ENCODE measurements at places on chromosomes 11 and 22.

GRCh38 chr11:124766156-124766555, 4.1 kb upstream of the ESAM start:
- no peak for DNase-seq

DNA sequence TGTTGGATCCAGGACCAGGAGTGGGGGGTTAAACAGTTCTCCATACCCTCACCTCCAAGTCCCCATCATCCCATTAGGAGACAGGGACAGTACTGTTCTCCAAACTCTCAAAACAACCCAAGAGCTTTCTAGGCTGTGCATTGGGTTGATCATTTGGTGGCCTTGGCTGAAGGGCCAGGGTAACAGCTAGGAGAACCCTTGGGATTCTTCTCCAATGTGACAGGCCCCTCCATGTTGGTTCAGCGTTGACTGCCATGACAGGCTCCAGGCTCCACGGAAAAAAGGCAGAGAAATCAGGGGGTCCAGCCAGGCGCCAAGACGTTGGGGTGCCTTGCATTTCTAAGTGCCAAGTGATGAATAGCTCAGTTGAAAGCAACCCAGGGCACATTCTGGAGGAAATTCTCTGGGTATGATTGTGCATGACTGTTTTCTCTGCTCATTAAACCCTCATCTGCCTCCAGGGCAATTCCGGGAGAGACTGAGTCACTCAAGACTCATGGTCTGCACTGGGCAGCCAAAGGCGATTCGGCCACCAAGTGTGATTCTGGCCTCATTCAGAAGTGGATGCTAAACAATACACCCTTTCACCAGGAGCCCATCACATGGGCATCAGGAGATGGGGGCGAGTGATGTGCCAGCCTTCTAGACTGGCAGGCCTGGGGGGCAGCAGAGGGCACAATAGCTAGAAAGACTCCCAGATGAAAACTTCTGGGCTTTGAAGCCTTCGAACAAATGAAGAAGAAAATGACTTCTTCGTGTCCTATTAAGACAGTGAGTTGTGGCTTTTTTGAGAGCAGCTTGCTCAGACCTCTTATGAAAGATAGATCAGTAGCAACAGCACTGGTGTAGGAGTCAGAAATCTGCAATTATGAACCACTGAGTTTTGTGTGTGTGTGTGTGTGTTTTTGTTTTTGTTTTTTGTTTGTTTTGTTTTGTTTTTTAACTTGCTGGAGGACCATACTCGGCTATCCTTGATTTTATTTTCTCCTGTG, 27.7 kb downstream of the CD44 start:
- DNase-seq = peak; percentile 90

DNA sequence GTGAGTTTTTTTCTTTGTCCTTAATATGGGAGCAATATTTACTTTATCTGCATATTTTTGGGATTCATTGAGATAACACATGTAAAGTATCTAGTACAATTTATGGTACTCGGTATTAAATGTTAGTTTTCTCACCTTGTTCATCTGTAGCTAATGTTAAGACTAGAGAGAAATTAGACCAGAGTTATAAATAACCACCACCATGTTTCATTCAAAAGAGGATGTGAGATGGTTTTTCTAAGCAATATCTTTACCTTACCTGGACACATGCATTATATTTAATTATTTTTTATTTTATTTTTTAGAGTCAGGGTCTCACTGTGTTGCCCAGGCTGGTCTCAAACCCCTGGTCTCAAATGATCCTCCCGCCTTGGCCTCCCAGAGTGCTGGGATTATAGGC, 18.4 kb downstream of the ARHGAP42 start:
- no peak for DNase-seq

DNA sequence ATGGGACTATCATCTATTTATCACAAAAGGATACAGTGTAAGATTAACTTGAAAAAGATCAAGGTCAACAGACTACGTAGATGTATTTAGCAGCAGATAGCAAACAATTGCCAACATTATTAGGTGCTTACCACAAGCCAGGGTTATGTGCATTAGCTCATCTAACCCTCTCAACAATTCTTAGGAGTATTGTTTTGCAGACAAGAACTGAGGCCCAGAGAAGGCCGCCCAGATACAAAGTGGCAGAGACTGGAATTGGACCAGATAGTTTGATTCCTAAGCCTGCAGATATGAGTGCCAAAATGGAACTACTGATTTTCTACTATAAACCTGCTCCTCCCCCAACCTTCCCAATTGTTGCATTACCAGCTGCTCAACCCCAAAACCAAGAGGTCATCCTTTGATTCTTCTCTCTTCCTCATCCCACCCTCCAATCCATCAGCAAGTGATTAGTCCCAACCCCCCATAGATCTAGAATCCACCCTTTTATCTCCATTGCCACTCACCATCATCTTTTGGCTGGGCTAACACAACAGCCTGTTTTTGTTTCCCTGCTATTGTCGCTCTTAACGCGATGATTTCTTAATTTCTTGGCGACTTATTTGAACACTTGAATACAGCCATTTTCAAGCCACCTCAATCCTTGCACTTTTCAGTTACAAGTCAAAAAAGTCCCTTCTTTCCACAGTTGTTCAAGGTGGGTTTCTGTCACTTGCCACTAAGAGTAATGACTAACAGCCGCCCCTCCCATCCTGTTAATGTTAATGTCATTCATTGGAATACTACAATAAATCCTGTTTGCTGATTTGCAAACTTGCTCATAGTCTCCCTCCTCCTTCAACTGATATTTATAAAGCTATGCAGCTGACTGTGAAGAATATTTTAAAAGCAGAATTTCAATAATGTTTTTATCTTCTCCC, 2.7 kb downstream of the TMEM123 start:
- DNase-seq = no peak

GRCh38 chr11:123391646-123392348, 38.3 kb upstream of the GRAMD1B start:
- DNase-seq = no peak

DNA sequence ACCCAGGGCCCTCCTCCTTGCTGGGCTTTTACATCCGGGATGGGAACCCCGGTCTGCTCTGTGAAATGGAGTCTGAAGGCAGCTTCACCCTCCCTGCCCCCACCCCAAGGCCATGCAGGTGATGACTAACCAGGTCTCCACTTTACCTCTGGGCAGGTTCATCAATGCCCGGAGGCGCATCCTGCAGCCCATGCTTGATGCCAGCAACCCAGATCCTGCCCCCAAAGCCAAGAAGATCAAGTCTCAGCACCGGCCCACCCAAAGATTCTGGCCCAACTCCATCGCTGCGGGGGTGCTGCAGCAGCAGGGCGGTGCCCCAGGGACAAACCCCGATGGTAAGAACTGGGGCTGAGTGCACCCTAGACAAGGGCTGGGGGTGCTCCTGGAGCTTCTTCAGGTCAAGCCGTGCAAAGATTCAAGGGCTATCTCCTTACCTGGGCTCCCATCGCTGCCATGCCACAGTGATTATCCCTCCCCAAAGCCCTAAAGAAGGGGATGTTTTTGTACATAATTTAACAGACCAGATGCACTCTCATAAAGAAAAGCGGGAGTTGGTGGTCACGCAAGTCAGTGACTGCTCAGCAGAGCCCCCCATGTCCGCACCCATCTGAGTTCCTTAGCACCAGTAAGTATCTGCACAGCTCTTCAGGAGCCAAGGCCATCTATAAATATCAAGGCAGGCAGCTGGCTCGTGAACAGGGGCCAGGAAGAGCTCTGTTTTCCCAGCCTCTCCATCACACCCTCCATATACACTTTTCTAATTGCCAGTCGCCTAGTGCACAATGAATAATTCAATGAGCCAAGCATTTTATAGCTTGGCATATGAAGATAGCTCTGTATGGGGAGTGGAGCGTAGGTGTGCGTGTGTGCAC, 66.0 kb downstream of the FEZ1 start:
- no peak for DNase-seq

- DNase-seq = peak; percentile 77
Observed at GRCh38 chr11:100930185-100930778, 199.3 kb downstream of the PGR start.

- no peak for DNase-seq
Observed at GRCh38 chr11:112570333-112570732, 309.7 kb upstream of the PLET1 start.

- DNase-seq = peak; percentile 68
Observed at GRCh38 chr11:113023228-113023627, 62.0 kb downstream of the NCAM1 start.

GRCh38 chr11:120186774-120187591, 23.8 kb upstream of the OAF start:
- peak; percentile 65 for DNase-seq

DNA sequence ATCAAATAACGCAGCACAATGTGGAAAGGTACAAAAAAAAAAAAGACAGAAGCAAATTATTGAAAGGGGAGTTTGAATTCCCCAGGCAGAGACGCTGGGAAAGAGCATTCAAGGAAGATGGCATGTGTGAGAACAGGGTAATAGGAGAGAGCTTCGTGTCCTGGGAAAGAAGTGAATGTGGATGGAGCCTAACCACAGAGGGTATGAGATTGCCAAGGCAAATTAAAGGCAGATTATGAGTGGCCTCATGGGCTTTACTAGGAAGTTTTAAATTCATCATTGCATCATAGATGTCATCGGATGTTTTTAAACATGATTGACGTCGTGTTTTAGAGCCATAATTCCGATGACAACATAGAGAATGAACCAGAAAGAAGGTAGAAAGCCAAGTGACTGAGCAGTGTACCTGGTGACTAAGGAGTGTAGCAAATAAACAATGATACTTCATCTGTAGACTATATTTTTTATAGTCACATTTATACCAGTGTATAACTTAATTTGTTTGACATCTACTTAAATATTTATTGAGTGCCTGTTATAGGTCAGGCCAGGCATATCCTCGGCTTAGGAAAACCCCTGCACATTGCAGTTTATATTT, 151.4 kb downstream of the MSANTD4 start:
- peak; percentile 9 for DNase-seq

GRCh38 chr11:77705876-77706579, 68.4 kb upstream of the CLNS1A start:
- DNase-seq = no peak

- no peak for DNase-seq
Observed at GRCh38 chr22:32511274-32511673, 36.7 kb downstream of the FBXO7 start.

GRCh38 chr11:37282367-37282766, 684.3 kb upstream of the RAG2 start:
- no peak for DNase-seq

- no peak for DNase-seq
Observed at GRCh38 chr11:1048375-1049070, 12.0 kb upstream of the MUC6 start.

GRCh38 chr11:102389253-102389652, 42.2 kb downstream of the BIRC2 start:
- DNase-seq = no peak

GRCh38 chr11:117654281-117655255, 142.4 kb downstream of the DSCAML1 start:
- DNase-seq = no peak

GRCh38 chr22:28855355-28856094, 27.8 kb upstream of the ZNRF3 start:
- DNase-seq = peak; percentile 61

Measured in fibroblast of skin of right quadriceps (primary cell).